ENCODE measurements at places on chromosomes 4 and X.

DNA sequence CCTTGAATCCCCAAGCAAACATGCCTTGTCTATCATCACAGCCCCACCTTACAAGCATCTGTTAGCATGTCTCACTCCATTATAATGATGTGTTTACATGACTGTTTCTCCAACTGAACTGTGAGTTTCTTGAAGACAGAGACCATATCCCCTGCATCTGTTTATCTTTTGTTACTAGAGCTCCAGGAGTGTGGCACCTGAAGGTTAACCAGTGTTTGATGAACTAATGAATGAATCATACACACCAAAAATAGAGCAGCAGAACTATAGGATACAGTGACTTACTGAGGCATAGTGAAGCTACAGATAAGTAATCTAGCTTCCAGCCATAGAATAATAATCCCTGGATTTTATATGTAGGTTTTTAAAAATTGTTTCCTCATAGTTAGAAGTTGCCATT lies 331.0 kb downstream of the PCDH7 start:
- no peak for DNase-seq

GRCh38 chr4:183610613-183611012 lies 48.4 kb downstream of the RWDD4 start:
- no peak for DNase-seq

DNA sequence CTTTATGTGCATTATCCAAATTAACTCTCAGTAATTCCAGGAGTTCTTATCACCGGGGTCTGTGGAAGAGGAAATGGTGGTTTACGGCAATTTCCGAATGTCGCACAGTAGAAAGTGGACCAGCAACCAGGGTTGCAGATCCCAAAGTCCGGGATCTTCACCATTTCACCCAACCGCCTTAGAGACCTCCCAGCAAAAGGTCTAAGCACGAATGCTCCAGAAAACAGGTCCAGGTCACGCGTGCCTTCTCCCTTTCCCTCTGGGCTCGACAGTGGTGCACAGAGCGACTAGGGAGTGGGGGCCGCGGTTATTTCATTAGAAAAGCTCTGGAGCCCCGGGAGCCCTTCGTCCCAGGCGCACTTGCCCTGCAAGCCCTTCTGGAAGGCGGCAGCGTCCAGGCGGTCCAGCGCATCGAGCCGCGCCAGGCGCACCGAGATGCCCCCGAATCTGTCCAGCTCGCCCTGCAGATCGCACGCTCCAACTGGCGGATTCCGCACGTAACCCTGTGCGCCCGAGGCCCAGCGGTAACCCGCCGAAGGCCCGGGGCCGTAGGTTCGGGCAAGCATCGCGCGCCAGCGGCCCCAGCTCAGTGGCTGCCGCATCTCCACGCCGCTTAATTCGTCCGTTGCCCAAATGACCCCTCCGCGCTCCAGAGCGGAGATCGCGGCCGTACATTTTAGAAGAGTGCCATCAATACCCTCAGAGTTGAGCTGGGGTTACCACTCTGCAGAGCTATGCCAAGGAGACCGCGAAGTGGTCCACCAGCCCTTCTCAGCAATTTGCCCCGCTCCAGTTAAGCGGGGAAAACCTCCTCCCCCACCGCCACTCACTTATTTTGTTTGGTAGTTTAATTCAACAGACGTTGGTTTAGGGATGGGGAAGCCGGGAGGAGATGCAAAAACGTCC lies at the start of gene NUDT6:
TSS of gene NUDT6 (minus strand) at position 627 of the 906 bp plus-strand sequence. CDS start at position 602, 25 bp downstream.
- DNase-seq: no peak

DNA sequence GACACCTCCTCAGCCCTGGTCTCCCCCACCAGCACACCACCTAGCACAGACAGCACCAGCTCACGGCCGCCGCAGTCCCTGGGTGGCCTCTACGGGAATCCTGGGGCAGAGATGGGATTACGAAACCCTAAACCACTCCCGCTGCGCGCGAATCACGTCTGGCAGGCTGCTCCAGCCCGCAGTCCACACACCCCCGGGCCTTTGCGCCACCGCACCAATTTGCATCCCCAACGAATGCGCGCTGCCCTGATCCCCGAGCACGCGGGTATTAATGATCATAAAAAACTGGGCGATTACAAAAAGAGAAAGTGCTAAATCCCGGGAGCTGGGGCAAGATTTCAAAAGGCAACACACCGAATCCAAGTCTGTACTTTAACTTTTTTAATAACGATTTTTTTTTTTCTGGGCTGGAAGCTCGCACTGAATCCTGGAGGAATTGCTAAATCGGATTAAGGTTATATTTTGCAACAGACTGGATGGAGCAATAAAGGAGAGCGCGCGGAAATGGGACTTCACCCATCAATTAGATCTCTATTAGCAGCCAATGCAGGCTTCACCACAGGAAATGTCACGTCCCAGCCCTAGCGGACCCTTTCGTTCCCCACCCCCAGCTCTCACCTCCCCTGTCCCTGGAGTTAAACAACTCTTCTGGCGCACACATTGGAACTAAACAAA lies 69.8 kb upstream of the TMEM33 start:
- DNase-seq: no peak

GRCh38 chr4:38684271-38684670 lies 20.3 kb downstream of the KLF3 start:
- no peak for DNase-seq

GRCh38 chr4:176134670-176135069 lies 60.7 kb downstream of the SPATA4 start:
- no peak for DNase-seq

DNA sequence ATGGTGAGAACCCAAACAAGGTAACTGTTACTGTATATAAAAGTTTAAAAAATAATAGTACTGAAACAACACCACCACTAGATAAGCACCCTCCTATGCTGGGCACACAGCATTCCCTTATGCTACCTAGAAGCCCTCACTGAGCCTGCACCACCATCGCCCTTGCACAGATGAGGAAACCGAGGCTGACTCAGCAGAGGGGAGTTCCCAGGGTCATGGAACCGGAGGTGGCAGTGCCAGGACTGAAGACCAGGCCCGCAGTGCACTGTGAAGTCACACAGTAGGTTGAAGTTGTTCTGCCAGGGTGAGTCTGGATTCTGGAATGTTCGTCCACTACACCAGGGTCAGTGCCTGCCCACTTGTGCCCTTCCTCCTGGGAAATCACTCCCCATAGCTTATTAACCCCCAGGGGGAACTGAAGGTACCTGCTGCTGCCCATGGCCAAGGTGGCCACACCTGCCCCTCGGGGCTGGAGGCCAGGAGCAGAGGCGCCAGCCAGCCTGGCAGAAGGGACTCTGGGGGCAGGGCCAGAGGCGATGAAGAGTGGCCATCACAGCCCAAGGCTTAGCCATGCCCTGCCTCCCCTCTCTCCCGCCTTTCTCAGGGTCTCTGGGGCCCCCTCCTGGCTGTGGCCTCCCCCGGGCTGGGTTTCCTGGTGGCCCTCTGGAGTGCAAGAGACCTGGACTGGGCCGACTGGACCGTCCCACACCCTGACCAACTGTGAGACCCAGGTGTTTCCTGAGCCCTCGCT lies 15.1 kb upstream of the ABLIM2 start:
- DNase-seq: no peak

DNA sequence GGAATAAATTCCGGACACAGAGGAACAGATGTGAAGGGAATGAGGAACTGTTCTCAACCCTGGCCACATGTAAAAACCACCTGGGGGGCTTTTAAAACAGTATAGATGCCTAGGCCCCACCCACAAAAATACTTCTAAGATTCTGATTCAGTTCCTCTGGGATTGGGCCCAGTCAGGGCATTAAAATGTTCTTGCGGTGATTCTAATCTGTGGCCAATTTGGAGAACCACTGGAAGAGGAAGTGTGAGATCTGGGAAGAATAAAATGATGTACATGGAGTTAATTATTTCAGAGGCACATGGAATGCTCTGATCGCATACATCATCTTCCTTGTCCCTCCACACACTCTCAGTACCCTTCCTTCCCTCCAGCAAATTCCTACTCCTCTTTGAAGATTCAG lies 192.2 kb downstream of the APBB2 start:
- no peak for DNase-seq

DNA sequence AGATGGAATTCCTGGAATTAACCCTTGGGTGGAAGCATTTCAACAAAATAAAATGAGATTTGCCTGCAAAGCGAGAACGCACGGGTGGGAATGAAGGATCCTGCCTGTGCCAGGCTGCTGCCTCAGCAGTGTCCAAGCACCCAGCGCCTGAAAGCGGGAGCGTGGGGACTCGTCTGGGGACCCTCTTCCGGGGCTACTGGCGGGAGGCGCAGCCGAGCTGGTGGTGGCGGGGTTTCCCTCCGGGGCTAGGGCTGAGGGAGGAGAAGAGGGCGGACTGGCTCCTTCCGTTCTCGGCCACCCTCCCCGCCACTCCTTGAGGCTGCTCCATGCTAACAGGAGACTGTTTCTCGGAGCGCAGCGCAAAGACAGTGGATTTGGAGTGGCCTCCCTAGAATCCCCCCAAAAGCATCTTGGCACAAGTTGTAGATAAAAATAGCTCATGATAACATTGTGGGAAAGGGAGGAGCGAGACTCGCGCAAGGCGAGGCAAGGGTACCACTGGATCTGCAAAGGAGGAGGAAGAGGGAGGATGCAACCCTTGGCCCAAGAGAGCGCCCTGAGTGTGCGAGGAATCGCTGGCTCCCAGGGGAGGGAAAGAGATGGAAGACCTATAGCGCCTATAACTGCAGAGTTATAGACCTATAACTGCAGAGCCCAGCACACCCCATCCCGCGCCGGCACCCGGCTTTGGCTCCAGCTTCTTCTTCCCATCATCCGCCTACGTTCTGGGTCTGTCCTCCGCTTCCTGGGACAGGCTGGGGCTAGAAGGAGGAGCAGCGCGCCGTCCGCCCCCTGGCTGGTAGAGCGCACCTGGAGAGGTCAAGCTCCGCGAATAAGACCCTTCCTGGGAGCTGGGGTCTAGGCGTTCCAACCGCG lies 1.3 kb downstream of the HS3ST1 start:
- no peak for DNase-seq

- no peak for DNase-seq
These were observed 555 bp upstream of the SPP1 start for GRCh38 chr4:87974856-87975462.

- no peak for DNase-seq
These were observed 62.1 kb upstream of the GRPR start for GRCh38 chrX:16061296-16061695.

GRCh38 chr4:72208421-72209075 lies 176.7 kb downstream of the NPFFR2 start:
- no peak for DNase-seq

GRCh38 chr4:76504613-76505465 lies 69.8 kb downstream of the SHROOM3 start:
- DNase-seq: no peak

- no peak for DNase-seq
These were observed 55.3 kb downstream of the MBNL3 start for GRCh38 chrX:132433551-132433950.

DNA sequence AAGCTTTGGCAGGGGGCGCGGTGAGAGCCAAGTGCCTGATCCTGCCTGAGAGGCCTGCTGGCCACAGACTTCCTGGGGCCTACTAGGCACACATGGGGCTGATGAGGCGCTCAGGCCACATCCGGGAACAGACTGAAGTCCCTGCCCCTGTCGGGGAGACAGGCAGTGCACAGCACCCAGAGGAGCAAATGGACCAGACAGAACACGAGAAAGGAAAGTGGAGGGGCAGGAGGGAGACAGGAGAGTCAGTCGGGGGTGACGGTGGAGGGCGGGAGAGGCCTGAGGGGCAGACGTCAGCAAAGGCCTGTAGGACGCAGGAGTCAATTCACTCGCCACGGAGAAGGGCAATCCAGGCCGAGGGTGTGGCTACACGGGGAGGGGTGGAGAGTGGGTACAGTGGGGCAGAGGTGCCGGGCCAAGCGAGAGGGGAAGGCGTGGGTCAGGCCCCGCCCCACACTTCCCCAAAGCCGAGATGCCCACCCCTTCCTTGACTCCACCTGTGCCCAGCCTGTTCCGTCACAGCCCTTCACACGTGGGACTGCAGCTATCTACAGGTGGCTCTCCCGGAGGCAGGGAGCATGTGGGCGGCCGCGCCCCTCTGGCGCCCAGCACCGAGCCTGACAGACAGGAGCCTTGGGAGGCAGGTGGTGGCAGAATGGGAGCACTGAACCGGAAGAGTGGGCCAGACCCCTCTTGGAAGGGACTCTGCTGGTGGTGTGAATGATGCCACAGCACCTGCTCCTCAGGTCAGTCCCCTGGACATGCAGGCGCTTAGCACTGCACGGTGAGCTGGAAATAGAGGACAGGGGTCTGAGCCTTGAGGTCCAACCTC lies 20.5 kb downstream of the NOP14 start:
- DNase-seq: no peak

DNA sequence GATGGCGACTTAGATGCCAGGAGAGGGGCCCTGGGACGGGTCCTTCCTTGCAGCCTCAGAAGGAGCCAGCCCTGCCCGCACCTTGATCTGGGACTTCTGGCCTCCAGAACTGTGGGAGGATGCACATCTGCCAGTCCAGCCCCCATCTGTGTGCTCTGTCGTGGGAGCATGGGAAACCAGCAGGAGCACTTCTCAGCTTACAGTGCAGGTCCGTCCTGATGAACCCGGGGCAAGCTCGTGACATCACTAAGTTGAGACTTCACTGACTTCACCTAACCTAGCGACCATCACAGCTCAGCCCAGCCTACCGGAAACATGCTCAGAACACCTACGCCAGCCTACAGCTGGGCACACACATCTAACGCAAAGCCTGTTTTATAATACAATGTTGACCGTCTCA lies 38.1 kb downstream of the ABLIM2 start:
- DNase-seq: no peak

DNA sequence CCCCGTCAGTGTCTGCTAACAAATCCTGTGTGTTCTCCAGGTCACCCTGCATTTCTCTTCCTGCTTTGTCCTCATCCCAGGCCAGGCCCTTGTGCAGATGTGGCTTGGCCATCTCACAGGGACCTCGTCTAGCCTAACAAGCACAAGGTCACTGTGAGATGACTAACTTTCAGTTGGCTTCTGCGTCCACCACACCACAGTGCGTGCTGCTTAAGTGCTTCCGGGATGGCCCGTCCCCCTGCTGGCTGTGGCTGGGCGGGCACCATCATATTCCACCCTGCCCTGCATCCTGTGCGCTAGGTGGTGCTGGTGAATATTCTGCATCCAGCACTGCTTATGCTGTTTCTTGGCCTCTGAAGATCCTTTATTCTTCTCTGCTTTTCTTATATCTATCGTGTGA lies 33.8 kb downstream of the RBBP7 start:
- no peak for DNase-seq

- DNase-seq: no peak
These were observed 227.2 kb downstream of the ANK2 start for GRCh38 chr4:113276464-113277170.

GRCh38 chr4:176030391-176030790 lies 35.2 kb upstream of the WDR17 start:
- no peak for DNase-seq

- DNase-seq: no peak
These were observed 434.3 kb downstream of the SPRY1 start for GRCh38 chr4:123830930-123831329.

DNA sequence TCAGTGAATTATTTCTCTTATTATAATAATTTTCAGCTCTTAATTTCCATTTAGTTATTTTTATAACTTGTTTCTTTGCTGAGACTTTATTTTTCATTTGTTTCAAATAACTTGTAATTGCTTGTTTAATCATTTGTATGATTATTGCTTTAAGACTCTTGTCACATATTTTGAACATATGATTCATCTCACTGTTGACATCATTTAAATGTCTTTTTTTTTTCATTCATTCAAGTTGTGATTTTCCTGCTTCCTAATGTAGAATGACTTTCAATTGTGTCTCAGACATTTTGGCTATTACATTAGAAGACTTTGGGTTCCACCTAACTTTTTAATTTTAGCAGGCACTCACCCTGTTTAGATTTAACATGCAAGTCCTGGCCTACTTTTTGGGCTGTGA lies 234.8 kb upstream of the DIPK2B start:
- no peak for DNase-seq

Measured in stimulated activated CD4-positive, alpha-beta T cell treated with anti-CD3 and anti-CD28 coated beads, Interleukin-1b, Interleukin-23, amount 100 ng/mL, for 1 hour (primary cell).